AG09309 (cell line): ENCODE measurements at places on chromosomes 5 and 9.

DNA sequence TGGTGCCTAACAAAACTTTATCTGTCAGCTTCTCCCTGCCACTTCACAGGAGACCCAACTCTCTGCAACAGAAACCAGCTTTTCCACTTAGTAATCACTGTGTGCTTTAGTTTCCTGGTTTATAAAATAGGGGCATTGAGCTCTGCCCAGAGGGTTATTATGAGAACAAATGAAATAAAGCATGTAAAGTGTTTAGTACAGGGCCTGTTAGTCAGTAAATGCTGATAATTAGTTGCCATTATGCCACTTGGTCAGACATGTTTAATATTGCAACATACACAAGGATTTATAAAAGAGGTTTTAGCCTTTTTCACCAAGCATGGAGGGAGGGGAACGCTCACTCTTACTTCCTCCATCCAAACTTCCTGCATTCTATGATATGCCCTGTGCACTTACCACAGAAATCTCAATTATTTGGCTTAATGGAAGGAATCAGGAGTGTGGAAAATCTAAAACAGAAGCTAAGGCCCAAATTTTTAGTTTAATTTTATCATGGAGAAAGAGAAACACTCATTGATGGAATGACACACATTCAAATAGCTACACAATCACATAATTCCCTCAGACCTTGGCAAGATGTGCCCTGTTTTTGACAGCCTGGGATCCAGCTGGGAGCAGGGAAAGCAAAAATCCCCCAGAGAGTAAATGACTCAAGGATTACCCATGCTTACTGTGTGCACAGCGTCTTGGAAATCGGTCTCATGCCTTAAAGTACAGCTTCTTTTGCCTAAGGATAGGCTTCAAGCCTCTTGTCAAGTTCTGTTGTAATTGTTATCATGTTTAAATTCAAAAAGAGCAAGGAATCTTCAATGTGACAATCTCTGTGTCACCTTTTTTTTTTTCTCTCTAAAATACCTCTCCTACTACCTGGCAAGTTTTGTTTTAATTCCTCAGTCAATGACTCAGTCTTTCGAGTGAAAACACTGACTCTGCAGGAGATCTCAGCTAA, 34.0 kb downstream of the ZNF474 start:
- peak; percentile 78 for DNase-seq

GRCh38 chr9:133369422-133369821, 6.4 kb downstream of the SURF4 start:
- DNase-seq = no peak

DNA sequence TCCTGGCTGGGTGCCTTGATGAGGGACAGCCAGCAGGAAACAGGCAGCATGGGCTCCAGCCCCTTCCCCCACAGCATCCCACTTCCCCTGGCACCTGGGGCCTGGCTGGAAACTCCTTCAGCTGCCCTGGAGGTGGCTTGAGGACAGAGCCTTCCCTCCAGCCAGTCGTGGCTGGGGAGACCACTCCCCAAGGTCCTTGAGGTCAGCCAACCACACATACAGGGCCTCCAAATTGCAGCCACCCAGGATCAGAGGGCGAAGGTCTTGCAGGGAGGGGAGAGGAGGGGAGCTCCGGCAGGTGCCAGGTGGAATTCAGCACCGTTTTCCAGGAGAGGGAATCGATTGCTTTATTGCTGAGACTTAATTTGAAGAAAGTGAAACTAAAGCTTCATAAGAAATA, 280.4 kb downstream of the PBX3 start:
- no peak for DNase-seq

DNA sequence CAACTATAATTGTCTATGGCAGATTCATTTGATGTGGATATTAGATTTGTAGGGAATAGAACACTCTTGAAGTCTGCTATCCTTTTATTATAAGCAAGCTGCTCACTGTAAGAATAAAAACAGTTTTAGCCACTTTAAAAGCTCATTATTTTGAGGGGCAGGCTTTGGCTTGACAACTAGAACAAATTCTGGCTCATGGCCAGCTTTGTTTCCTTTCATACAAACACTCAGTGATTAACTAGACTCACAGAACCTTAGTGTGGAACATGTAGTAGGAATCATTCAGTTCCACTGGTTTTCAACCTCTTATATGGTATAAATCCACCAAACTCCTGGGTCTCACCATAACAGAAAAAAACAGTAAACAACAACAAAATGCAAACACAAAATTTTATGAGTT, 27.4 kb upstream of the CEP120 start:
- no peak for DNase-seq
